ENCODE measurements at places on chromosomes 5 and 9. TPM values are rescaled to one million over a fixed set of nuclear protein-coding genes. Genes with fewer than 3 reads are reported as not detected.

DNA sequence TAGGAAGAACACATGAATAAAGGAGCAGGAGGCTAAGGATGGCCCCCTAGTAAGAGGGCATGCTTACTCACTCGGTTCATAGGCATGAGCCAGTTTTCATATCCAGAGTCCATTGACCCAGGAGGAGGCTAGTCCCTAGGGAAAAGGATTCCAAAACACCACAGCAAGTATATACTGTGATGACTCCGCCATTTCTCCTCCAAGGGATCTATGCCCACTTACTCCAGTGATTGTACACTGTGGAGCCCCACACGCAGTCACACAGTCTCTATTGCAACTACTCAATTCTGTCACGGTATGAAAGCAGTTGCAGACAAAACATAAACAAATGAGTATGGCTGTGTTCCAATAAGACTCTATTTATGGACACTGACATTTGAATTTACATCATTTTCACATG lies 117.7 kb upstream of the ALDH1B1 start:
- no peak for DNase-seq

- no peak for DNase-seq
Measured at GRCh38 chr9:19512103-19512832, 103.5 kb downstream of the ACER2 start.

- DNase-seq = no peak
Measured at GRCh38 chr9:93357649-93358048, 93.8 kb upstream of the FAM120A start.

- DNase-seq = no peak
Measured at GRCh38 chr5:141121563-141121962, at the start of gene PCDHB4. Gene PCDHB4 (plus strand): TSS chr5:141121818. CDS start chr5:141121999, 181 bp downstream.

The ECM2 gene
- 0.18 TPM for total RNA-seq

Measured in astrocyte (in vitro differentiated cells and primary cell).